ENCODE measurements at places on chromosomes 1 and 21.

DNA sequence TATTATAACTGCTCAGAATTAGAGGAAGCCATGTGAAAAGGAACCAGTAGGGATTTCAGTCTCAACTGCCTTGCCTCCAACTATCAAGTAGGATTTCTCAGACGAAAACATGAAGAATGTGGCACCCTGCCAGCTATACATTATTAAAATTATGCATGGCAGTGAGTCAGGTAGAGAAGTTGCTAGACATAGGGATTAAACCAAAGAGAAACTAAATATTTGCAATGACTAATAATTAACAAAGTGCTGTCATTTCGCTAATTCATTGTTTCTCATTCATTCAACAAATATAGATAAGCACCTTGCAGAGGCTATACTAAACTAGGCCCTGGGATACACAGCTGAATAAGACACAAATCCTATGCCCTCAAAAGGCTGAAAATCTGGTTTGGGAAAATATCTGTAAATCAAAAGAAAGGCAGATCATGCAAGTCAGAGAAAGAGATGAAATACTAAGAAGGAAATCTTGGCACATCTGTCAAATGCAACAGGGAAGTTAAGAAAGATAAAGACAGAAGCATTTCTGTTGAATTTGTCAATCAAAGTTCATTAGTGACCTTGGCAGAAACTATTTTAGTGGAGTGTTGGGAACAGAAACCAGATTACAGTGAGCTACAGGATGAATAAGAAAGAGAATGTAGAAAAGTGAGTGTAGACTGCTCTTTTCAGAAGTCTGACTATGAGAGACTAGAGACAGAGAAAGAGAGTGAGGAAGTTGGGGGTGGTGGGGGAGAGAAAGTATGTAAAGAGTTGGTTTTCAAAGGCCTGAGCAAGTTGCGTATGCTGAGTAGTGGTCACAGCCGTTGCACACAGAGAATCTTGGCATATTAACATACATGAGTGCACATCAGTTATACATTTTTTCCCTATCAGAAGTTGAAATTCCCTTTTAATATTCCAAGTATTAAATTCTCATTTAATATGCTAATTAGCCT, 14.7 kb upstream of the NBPF11 start:
- no peak for DNase-seq

DNA sequence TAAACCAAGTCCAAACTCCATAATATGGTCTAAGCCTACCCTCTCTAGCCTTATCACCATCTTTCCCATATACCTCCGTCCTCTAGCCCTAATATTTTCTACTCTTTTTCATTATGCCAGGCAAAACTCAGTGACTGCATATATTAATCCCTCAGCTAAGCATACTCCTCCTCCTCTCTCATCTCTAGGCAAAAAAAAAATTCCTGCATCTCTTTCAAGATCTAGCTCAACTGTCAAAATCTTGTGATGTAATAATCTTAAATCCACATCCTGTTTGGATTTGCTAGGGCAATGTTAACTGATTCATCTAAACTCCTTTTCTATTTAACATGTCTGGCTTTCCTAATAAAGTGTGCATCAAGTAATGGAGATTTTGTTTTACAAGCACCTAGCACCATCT, 20.4 kb downstream of the PRPF38A start:
- no peak for DNase-seq

DNA sequence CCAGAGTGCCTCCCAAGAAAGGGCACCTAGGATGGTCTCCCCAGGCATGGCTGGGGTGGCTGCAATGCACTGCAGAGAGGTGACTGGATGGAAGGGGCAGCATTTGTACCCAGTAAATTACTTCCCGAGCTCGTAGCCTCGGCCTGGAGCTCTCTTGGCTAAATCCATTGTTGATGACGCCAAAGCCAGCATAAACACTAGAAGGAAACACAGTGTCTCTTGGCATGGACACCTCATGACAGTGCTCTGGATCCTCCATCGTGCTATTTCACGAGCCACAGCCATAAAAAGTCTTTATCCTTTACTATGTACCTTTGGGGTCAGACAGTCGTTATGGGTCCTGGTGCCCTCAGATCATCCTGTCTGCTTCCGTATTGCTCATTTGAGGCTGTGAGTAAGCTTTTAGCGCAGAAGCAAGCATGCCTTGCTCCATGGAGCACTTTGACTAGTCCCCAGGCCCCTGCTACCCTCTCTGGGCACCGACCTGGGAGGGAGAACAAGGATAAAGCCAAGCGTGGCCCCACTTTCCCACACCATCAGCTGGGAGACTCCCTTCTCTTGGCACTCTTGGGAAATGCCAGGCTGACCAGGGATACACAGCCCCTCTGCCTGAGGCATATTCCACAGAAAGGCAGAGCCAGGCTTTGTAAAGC, 10.3 kb upstream of the PRELP start:
- DNase-seq, result no peak

- DNase-seq, result no peak
Measured at GRCh38 chr1:201127755-201128455, 921 bp upstream of the ASCL5 start.

GRCh38 chr1:30110846-30111245, 612.5 kb downstream of the MATN1 start:
- no peak for DNase-seq

DNA sequence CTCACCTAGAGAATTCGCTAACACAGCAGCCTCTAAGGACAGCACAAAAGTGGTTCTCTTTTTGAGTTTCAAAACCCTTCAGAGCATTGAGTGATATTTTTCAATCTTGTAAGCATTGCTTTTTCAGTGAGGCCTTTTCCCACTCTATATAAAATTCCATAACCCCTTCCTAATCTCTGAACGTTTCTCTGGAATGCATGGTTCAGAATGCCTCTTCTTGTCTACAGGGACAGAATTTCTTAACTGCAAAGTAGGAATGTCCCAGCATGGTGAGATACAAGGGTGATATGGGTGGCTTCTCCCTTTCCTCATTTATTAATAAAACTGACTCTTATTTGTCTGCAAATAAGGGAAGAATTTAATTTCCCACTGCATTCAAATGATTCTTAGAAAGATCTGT, 377.9 kb downstream of the LTN1 start:
- no peak for DNase-seq

DNA sequence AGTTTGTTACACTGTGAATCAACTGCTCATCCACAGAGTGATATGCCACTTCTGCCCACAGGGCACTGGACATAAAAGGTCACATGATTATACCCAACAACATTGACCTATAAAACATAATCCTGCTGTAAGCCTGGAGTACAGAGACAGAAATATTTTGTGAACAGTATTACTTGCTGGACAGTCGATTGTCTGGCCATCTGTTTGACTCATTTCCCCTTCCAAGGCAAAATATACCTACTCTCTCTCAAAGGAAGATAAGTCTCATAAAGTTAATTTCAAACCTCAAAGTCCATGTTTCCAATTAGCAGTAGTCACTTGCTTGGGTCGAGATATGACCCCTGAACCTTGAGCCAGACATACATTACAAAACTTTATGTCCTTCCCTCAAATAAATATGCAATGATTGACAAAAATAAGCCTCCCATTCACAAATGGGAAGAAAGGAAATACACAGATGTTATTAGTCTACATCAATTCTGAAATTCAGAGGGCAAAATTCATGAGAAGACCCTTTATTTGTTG, 39.3 kb upstream of the RGS18 start:
- no peak for DNase-seq

DNA sequence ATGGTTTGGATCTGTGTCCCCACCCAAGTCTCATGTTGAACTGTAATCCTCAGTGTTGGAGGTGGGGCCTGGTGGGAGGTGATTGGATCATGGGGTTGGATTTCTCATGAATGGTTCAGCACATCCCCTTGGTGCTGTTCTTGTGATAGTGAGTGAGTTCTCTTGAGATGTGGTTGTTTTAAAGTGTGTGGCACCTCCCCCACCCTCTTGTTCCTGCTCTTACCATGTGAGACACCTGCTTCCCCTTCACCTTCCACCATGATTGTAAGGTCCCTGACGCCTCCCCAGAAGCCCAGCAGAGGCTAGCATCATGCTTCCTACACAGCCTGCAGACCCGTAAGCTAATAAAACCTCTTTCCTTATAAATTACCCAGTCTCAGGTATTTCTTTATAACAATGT, 55.8 kb downstream of the SUSD4 start:
- no peak for DNase-seq

GRCh38 chr1:54408147-54409066, 2.2 kb upstream of the SSBP3 start:
- no peak for DNase-seq

- no peak for DNase-seq
Measured at GRCh38 chr1:41509270-41509671, 24.8 kb upstream of the EDN2 start.

- DNase-seq, result no peak
Measured at GRCh38 chr1:212237651-212238050, 47.6 kb upstream of the PPP2R5A start.

GRCh38 chr1:60791226-60791625, 291.1 kb upstream of the NFIA start:
- no peak for DNase-seq

DNA sequence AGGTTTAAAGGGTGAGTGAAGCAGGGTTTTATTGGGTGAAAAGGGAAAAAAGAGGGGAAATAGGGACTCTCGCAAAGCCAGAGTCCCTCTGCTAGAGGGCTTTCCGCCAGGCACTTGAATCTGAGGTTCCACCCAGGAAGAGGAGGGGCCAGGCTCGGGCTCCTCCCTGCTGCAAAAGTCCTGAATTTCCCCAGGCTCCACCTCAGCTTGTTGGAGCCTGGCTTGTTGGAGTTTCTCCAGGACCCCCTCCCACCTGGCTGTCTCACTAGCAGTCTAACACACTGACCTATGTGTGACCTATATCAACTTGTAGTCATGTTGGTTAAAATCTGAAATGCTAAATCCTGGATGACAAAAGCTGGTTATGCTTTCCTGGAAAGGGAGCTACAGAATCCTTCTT, 25.5 kb downstream of the GBP2 start:
- no peak for DNase-seq

- DNase-seq, result no peak
Measured at GRCh38 chr1:165958306-165958705, 130.9 kb downstream of the UCK2 start.

- DNase-seq, result no peak
Measured at GRCh38 chr1:117754061-117754969, 148.5 kb downstream of the TENT5C start.

DNA sequence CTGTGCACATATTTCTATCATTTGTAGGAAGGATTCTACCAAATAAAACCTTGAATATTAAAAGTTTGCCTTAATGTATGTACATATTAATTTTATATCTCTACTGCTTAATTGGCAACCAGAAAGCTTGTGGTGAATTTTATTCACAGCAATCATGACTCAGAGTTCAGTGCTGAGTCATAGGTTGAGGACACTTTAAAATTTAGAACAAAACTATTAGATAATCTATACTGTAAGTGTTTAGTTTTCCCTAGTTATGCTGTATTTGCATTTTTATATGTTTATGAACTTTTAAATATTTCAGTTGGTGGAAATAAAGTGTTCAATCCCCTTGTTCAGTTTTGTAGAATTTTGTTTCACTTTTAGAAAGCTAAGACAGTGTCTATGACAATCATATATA, 841.5 kb downstream of the KCNT2 start:
- no peak for DNase-seq
